ENCODE measurements at places on chromosomes 4 and X.

GRCh38 chr4:6120361-6120760 lies 80.0 kb downstream of the JAKMIP1 start:
- no peak for DNase-seq

DNA sequence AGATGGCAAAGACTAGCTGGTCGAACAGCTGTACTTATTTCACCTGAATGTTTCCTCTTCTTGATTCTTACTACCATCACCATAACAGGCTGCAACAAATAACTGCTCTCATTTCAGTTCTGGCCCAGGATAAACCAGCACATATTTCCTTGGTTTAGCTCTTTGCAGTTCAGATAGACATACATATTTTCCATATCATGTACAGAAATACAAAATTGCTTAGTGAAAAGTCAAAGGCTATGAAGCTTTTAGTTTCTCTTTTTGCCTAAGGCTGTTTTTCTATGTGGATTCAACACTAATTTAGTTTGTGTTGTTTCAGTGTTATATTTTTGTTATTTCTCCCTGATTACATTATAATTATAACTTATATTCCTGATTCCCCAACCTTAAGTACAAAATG lies 103.6 kb upstream of the BMP3 start:
- DNase-seq, result no peak

DNA sequence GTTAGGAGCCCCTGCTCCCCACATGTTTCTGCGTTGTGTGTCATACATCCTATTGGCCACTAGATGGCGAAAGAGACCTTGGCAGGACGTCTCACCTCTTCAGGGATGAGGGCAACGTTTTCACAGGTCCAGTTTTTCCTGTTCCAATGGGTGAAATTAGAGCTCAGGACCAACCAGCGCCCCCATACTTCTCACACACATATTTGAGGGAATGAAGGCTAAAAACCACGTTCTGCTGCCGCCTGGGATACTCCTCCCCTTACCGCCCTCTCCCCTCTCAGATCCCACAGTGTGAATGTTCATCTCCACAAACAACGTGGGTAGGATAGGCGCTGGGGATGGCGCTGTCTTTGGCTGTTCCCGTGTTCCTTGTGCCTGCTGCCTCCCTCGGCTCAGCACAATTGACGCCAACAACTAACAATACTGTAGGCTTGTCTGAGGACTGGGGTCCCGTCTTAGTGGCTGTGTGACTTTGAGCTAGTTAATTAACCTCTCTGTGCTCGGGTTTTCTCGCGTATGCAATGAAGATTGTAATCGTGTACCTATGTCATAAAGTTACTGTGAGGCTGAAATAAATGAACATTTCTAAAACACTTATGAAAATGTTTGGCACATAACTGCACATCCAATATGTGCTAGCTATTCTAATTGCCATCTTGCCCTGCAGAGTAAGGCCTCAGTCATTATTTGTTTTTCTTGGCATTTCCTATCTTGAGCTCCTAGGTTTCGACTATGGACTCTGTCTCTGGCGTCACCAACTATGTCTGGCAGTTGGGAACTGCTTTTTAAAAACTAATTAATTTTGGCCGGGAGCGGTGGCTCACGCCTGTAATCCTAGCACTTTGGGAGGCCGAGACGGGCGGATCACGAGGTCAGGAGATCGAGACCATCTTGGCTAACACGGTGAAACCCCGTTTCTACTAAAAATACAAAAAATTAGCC lies 181.3 kb upstream of the STK26 start:
- DNase-seq, result no peak

DNA sequence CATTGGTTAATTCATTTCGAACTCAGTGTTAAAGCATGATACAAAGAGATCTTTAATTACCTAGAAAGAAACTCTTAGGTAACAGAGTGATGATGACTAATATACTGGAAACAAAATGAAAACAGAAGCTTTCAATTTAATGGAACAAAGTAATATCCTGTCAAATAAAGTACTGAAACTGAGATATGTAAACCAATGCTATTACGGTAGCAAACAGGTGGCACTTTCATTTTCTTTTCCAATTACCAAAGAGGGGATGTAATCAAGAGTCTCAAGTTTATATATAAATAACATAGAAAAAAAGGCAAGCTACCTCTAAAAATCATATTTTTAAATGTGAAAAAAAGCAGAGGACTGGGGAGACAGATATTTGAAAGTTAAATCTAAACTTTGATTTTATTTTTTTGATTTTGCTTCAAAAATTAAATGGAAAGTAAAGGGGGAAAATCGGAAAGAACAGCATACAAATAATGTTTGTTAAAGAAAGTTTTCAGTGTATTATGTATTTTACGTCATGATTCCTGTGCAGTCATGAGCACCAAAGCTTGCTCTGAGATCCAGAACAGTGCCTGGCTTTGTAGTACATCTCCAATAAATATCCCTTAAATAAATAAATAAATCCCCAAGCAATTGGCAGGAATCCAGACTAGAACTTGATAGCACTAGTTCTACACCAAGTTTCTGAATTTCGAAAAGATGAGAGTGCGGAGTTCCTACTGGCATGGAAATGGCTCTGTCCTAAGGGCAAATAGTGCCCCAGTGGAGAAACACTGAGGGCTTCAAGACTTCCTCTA lies 25.0 kb upstream of the RAPGEF2 start:
- DNase-seq, result peak; percentile 7

GRCh38 chrX:53686151-53686885 lies at the start of gene HUWE1:
TSS of gene HUWE1 (minus strand) at chrX:53686719. CDS start at chrX:53654107, 32,612 bp downstream.
- DNase-seq, result peak; percentile 36

GRCh38 chr4:150219841-150220240 lies 141.6 kb downstream of the DCLK2 start:
- DNase-seq, result no peak

Measured in skin of body (tissue), 3 donors.